ENCODE measurements at places on chromosomes 13 and 19.

DNA sequence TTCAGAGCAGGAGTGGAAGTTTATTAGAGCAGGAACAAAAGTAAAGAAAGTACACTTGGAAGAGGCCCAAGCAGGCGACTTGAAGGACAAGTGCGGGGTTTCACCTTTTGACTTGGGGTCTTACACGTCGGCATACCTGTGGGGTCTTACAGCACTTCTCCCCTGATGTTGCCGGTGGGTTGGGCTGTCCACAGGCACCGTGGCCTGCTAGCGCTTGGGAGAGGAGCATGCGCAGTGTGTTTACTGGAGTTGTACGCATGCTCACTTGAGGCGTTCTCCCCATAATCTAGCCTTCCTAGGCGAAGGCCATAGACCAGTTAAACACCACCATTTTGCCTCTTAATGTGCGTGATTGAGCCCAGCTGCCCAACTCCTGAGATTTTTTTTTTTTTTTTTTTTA, 25.0 kb upstream of the PLEKHF1 start:
- no peak for DNase-seq

- DNase-seq: no peak
These were observed 44.5 kb downstream of the RUBCNL start for GRCh38 chr13:46342538-46342937.

- no peak for DNase-seq
These were observed 26.7 kb downstream of the WDR62 start for GRCh38 chr19:36081385-36081784.

- DNase-seq: no peak
These were observed 4.5 kb upstream of the TIMM44 start for GRCh38 chr19:7947939-7948338.

DNA sequence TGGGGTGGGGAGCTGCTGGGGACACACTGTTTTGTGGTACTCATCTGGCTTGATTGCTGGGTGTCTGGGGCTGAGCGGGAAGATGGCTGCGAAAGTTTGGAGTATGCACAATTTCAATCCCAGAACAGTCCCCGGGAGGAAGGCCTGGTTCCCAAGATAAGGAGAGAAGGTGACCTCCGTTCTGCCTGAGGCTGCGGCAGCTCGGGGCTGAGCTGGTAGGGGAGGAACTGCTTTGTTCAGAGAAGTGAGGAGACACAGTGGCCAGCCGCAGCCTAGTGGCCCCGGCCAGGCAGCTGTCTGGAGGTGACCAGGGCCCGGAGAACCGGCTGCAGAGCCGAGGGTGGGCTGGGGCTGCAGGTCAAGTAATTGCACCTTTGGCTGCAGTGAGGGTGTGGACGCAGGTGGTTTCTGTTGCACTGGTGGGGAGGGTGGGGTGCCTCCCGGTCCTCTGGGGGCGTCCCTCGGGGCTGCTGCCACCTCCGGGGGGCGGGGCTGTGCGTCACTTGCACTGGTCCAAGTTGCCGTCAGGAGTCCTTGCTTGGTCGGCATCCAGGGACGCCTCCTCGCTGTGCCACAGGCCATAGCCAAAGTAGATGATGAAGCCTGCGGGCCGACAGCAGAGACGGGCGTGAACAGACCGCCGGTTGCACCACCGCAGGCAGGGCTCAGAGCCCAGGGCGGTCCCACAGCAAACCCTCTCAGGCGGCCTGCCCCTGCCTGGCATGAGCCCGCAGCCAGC, 81.3 kb downstream of the SLC7A1 start:
- DNase-seq: no peak

DNA sequence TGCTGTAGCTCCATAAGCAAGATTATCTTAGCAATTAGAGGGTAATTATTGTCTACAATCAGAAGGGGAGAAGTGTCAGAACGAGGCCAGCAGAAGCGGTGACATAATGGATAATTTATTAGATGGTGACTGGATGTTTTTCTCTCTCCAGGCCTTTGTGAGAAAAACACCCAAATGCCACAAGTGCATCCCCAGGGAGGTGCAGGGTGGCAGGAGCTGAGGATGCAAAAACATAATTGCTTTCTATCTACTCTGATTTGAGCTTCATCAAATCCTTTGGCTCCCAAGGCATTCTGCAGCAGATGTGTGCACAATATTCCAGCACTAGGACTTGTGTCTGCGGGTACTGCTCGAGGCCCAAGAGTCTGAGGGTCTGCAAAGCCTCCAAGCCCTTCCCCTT, 220.1 kb upstream of the SERP2 start:
- DNase-seq: no peak

DNA sequence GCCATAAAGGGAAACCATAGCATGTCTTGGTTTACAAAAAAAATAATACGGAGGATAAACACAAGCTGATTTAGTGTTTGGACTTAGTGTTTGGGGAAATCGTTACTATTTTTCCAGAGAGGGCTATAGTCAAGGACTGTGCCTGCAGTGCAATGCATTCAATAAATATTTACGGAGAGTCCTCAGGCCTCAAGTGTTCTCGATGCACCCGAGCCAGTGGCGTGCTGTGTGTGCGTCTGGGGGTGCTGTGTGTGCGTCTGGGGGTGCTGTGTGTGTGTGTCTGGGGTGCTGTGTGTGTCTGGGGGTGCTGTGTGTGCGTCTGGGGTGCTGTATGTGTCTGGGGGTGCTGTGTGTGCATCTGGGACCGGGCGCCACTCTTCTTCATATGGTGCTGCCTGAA, 71.7 kb upstream of the GTF3A start:
- DNase-seq: no peak

DNA sequence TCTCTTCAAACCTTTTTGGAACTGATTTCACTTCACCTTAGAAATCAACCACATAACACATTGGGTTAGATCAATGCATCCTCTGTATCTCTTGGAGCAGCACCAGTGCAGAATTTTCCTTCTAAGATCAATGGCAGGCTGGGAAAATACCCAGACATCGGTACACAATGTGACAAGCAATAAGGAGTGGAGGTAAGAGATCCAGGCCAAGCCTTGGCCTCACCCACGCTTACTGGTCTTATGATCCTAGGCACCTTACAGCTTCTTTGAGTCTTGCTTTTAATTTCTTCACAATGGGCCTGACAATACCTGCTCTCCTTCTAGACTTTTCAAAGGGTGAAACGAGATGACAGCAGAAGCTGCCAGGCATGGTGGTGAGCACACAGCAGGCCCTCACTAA, 232.0 kb downstream of the LACC1 start:
- DNase-seq: no peak

DNA sequence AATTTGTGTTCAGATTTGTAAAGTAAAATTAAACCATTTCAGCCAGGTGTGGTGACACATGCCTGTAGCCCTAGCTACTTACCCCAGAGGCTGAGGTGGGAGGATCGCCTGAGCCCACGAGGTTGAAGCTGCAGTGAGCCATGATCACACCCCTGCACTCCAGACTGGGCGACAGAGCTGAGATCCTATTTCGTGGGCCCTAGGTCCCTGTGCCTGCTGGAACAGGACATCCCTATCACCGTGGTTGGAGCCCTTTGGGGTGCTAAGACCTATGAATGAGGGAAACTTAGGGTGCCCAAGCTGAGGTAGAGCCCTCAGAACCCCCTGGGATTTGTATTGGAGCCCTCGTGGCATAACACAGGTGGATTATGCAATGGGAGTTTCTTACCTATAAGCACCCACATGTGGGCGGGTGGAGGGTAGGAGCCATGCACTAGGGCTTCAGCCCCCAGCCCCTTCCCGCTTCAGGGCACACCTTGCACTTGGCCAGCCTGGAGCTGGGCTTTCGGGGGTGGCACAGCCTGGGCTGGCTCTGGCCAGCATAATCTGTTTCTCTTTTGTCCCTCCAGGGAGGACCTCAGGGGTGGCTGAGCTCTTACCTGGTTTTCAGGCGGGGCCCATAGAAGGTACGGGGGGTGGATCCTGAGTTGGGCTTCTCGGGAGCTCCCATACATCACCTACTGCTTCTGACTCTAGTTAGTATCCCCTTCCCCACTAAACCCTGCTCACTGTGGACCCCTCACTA, 7.2 kb upstream of the USF2 start:
- DNase-seq: no peak

DNA sequence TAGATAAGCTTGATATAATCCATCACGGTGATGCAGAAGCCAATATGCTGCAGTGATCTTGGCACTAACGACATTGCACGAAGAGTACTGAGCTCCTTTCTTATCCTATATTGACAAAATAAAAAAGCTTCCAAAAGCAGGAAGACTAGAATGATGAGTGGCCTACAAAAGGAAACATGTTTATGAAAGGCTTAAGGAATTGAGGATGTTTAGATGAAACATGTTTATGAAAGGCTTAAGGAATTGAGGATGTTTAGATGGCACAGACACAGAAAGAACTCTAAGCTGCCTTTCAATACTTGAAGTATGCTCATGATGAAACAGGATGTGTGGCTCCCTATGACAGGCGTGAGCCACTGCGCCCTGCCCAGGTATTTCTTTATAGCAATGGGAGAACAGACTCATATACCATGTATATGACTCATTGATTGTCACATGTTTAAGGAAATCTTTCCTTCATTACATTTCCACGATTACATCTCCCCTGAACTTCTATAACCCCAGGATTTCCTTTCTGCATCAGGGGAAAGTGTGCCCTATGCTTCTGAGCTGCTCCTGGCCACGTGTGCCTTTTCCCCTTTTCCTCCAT, 690.8 kb upstream of the ARGLU1 start:
- no peak for DNase-seq

- no peak for DNase-seq
These were observed 66.3 kb downstream of the ZIC5 start for GRCh38 chr13:99905224-99905623.

- no peak for DNase-seq
These were observed 16.7 kb upstream of the SPART start for GRCh38 chr13:36362914-36363313.
